ENCODE measurements at places on chromosomes 1 and 21.

DNA sequence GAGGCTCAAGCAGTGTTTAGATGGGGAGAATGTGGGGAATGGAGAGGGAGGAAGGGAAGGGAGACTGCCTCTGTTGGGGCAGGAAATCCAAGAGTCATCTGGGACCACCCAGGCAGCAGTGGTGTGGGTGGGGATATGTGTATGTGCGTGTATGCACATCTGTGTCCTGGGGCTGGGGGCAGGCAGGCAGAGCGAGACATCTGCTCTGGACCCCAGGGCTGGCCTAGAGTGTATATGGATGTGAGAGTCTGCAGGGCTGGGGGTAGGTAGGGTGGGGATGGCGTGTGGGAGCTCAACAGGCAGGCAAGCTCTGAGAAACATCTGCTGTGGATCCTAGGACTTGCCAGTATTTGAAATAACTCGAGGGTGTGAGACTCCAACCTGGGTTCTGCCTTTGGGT lies 3.5 kb downstream of the PTCH2 start:
- DNase-seq, result no peak

DNA sequence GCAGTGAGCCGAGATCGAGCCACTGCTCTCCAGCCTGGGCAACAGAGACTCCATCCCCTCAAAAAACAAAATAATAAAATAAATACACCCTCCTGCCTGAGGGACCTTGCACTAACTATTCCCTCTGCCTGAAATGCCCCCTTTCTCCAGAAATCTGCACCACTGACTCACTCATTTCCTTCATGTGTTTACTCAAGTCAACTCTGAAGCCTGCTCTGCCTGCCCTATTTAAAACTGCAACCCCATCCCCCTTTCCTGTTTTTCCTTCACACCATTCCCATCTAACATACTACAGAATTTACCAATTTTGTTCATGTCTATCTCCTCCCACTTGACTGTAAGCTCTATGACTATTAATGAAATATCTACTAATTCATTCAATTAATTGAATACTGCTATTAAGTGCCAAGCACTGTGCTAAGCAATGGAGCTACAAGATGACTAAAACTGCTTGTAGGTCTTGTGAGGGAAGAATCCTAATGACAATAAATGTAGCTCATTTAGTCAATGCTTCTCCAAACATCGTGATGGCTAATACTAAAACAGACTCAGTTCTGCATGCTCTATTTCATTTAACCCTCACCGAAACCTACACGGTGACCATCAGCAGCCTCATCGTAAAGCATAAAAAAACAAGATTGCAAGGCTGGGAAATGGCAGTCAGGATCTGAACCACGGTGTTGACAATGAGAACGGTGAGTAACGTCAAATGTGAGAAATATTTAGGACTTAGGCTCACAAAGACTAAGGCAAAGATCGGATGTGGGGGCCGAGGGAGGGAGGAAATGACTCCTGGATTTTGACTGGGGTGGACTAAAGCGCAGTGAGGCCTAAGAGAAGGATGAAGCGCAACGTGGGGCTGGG lies 749 bp upstream of the TMEM39B start:
- no peak for DNase-seq

GRCh38 chr21:32611471-32611997 lies 643 bp downstream of the CFAP298 start:
- DNase-seq, result no peak

GRCh38 chr1:52533713-52534112 lies 19.2 kb downstream of the TUT4 start:
- DNase-seq, result no peak

GRCh38 chr1:243844186-243844585 lies 5.9 kb downstream of the AKT3 start:
- no peak for DNase-seq

DNA sequence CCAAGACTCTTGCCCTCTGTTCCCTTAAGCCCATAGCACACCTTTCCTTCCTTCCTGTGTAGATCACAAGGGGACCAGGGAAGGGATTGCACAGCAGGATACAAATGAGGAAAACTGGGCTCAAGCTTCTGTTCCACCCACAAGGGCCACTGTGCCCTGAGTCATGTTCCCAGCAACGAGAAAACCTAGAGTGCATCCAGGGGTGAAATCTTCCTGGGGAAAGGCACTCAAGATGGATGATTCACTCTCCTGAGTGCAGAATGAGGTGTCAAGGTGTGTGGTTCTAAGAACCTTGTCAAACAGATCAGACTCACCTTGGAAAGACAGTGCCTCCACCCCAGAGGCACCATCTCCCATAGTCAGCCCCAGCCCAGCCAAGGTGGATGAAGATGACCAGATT lies 40.7 kb upstream of the EYA3 start:
- DNase-seq, result no peak

GRCh38 chr1:175477248-175477647 lies 266.1 kb downstream of the TNR start:
- DNase-seq, result no peak

- no peak for DNase-seq
Observed at GRCh38 chr1:212635141-212635631, 26.6 kb downstream of the ATF3 start.

GRCh38 chr1:229411434-229412055 lies 22.3 kb downstream of the ACTA1 start:
- DNase-seq, result no peak

DNA sequence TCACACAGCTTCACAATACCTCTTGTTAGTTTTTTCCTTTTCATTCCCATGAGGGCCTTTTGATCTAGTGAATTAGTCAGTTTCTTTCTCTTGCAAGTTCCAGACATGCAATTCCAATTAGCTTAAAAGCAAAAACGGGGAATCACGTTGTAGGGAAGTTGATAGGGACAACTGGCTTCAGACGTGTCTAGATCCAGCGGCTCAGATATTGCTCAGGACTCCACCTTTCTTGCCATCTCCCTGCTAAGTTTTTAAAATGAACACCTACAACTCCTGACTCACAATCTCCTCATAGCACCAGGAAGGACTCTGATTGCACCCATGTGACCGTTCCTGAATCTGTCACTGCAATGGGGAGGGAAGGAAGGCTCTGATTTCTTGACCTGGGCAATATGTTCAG lies 63.8 kb upstream of the ARHGAP29 start:
- DNase-seq, result no peak

GRCh38 chr1:21687081-21687529 lies 17.9 kb upstream of the RAP1GAP start:
- no peak for DNase-seq

DNA sequence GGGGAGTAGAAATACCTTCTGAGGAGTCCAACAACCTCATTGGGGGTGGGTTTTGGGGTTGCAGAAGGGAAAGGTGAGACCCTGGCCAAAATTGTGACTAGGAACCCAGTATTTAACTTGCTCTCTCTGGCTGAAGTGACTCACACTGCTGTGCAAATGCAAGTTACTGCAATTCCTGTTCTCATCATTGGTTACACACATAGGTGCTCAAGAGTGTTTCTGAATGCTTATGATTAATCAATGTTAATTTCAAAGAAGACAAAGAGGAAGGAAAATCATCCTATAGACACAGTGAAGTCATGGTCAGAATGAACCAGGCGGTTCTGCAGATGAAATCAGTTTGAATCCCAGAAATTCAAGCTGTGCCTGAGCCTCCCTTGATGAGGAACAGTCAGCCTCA lies 3.1 kb downstream of the ASCL5 start:
- no peak for DNase-seq

- no peak for DNase-seq
Observed at GRCh38 chr1:57401671-57402070, 22.2 kb downstream of the DAB1 start.

DNA sequence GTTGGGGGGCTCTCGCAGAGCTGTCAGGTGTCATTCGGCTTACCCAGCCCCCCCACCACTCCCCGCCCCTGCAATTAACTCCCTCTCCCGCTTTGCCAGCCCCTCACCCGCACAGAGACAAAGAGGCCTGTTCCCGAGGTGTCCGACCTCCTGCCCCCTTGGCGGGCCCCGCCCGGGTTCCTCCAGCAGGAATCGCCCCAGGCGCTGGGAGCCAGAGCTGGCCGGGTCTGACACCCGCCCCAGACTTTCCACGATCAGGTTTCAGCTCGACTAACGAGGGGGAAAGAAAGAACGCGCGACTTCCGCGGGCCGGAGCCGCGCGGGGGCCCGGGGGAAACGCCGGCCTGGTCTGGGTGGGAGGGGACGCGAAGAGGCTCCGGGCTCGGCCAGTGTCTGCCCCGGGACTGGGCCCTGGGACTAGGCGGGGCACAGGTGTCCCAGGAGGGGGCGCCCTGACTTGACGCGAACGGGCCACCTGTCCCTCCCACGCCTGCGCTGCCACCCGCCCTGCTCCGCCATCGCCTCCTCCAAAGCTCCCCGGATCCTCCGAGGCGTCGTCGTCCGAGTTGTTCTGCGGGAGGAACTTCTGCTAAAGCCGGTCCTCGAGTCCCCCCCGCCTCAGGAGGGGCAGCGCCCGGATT lies 36.4 kb upstream of the HHAT start:
- peak; percentile 75 for DNase-seq

DNA sequence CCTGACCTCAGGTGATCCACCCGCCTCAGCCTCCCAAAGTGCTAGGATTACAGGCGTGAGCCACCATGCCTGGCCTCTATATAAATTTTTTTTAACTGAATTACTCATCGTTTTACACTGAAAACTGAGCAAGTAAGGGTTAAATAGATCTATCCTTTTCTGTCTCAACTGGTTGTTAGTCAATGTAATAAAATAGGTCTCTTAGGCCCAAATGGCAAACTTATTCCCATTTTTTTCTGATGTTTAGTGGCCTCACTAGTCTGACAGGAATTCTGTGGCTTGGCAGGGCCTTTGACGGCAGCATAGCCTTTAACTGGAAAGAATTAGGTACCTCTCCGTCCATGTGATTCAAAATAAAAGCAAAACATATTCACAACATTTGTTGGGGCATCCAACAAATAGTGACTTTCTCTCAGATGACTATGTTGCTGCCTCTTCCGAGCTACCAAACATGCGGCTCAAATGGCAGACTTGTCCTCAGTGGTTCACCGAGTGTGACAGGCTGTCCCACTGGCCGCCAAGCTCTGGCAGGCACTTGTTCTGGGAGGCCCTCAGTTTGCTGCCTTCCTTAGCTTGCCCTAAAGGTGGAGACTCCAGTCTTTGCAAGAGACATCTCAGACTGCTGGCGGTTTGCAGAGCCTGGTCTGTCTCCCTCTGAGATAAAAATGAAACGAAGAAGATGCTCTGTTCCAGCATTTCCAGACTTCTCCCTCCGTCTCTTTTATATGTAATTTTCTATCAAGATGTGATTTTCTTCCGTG lies 17.4 kb downstream of the ATP1A4 start:
- no peak for DNase-seq

Measured in frontal cortex (tissue), 4 donors.